ENCODE measurements at places on chromosomes 12 and 14.

DNA sequence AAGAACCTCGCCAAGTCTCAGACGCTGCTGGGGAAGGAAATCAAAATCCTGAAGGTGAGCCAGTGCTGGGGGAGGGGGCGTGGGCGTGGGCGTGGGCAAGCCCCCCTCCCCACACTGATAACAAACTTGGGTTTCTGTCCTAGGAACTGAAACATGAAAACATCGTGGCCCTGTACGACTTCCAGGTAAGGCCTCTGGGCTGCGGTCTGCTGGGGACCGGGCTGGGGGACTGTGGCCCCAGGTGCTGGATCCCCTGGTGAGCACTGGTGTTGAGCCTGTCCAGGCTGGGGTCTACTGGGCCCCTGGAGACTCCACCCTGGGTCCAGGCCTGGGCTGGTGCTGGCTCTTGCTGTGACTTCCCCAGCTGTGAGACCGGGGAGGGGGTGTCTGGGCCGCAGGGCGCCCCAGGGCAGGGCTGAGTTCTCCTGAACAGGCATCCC is 1.2 kb downstream of the ULK1 start:
- peak; percentile 12 for DNase-seq

- DNase-seq: no peak
Measured at GRCh38 chr12:48002414-48002730, 1.9 kb downstream of the COL2A1 start.

GRCh38 chr12:51323317-51323960 is 535 bp downstream of the BIN2 start:
- peak; percentile 66 for DNase-seq

GRCh38 chr14:58637391-58638230 is at the start of gene DACT1:
Gene DACT1 (plus strand): TSS chr14:58637962. CDS start chr14:58638203, 241 bp downstream.
- peak; percentile 39 for DNase-seq

DNA sequence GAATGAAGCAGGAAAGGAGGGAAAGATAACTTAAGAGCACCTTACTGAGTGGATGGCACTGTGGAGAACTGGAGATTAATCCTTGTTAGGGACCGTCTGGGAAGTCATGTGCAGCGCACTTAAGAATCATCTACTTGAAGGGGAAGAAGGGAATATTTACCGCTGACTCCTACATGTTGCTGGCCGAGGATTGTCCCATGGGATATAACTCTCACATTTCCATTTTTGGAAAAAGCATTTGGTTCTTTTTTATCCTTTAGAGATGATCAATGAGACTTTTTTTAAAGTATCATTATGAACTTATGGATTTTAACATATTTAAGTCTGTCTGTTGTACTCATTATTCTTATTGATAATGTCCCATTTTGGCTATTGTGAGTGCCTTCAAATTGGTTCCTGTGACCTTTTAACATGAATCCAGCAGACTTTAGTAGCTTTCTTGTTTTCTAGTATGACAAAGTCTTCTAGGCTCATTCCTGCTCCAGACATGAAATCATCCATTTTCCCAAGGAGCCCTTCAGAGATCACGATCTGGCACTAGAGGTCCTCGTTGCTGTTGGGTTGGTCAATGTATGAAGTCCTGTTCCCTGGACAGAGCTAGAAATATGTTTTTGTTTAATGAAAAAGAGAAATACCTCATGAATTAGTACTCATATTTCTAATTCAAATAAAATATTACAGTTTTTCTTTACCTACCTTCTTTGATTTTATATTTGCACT is 20.2 kb upstream of the FAM234B start:
- DNase-seq: no peak

DNA sequence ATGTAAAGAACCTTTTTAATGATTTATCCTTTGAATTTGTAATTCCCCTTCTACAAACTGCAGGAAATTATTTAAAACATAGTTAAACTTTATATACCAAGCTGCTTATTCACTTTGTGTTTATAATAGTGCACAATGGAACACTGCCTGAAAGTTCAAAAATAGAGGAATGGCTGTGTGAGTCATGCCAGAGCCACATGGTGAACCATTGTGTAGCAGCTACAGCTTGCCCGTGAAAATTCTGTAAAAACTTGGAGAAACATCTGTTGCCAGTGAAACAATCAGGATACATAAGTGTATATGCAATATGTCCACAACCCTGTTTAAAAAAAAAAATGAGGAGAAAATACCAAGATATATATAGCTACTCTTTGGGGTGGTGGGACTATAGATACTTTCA is 59.5 kb downstream of the VEZT start:
- no peak for DNase-seq
